ENCODE measurements at places on chromosomes 12 and 14.

GRCh38 chr14:37970696-37971095 lies 237.0 kb upstream of the SSTR1 start:
- DNase-seq: no peak

DNA sequence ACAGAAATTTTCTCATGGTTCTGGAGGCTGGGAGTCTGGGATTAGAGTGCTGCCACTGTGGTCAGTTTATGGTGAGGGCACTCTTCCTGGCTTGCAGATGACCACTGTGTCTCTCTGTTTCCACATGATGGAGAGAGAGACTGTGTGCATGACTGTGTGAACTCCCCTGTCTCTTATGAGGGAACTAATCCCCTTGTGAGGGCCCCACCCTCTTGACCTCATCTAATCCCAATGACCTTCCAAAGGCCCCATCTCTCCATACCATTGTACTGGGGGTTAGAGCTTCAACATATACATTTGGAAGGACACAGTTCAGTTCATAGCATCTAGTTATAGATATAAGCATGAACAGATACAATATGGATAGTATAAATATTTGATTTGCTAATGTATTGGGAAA lies 31.7 kb downstream of the ANO6 start:
- DNase-seq: no peak

DNA sequence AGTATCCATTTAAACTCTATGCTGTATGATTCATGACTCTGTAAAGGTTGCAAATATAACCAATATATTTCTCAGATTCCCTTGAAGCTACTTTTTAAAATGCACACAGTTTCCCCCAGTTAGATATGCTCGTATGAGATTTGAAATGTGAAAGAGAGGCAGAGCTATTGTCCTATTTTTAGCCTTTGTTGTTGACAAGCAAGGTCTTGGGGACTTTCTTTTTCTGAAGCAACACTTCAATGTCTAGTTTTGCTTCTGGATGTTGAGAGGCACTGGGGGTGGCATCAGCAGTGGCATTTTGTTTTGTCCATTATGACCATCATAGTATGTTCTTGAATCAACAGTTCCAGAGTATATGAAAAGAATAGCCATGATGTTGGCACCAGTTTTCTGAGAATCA lies 63.4 kb downstream of the ASCL1 start:
- no peak for DNase-seq

- DNase-seq: no peak
Measured at GRCh38 chr12:81164827-81165226, 86.9 kb downstream of the ACSS3 start.

GRCh38 chr14:64701660-64702059 lies 2.6 kb upstream of the PLEKHG3 start:
- no peak for DNase-seq

DNA sequence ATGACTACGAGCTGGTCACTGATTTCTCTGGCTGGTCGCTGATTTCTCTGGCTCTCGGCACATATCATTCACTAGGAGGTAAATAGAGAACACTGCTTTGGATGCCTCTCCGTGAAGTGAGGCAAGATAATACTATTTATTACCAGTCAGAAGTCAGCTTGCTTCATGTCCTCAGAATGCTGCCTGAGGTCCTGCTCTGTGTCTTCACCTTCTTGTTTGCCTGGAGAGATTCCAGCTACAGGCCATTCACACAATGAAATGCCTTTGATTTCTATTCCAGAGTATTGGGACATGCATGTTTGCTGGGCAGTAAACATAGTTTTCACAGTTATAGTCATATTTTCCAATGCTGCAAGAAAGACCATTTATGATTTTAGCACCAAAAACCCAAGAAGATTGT lies 106.7 kb downstream of the AEBP2 start:
- no peak for DNase-seq

All from NK-92 treated with Interleukin-12 subunit alpha and Interleukin-12 subunit beta, amount 100 ng/mL, for 24 hours (cell line).